ENCODE measurements at places on chromosomes 6 and 20.

DNA sequence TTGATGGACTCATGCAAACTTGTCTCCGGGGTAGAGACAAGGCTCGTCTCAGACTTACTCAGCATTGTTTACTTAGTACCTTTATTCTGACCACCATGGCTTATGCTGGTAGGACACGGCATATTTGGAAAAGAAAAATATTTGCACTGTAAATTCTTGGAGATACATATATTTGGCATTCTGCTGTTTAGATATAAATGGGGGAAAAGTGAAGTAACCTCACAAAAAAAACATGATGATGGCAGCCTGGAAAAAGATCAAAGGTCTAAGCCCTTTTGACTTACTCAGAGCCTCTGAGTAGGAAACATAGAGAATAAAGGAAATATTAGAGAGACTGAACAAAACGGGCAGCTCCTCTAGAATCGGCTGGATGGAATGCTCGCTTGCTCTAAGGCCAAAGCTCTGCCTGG, 32.5 kb downstream of the PDE10A start:
- no peak for DNase-seq

DNA sequence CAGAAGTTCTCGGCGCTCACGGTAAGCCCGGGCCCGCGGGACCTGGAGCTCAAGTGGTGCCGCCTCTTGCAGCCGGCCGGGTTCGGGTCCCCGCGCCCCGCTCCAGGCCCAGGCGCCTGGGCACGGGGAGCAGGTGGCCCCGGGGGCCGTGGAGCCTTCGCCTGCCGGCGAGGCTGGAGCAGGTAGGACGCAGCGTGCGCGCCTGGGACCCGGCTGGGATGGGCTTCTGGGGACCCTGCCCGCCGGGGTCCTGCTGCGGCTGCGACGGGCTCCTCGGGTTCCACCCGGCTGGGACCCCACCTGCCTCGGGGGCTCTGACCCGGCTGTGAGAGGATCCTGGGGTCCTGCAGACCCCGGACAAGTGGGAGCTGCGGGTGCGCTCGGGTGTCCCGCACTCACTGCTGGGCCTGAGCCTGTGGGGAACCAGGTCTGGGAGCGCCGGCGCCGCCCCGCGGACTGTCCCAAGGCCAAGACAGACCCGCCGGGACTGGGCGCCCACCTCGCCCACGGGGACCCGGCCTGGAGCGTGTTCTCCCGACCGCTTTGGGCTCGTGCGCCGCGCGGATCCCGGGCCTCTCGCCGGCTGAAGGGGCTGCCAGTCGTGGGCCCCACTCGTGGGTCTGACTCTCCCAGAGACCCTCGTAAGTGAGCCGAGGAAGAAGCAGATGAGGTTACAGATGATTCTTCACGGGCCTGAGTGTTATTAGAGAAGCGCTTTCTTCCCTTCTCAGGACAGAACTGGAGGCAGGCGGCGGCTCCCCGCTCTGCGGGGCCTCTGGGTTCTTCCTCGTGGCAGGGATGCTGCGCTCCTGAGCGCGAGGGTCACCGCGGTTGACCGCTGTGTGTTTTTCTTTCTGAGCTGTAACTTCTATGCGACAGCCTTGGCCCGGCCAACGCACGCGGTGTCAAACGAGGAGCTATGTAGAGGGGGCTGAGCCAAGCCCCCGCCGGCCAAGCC, 729 bp downstream of the SMOC2 start:
- no peak for DNase-seq

DNA sequence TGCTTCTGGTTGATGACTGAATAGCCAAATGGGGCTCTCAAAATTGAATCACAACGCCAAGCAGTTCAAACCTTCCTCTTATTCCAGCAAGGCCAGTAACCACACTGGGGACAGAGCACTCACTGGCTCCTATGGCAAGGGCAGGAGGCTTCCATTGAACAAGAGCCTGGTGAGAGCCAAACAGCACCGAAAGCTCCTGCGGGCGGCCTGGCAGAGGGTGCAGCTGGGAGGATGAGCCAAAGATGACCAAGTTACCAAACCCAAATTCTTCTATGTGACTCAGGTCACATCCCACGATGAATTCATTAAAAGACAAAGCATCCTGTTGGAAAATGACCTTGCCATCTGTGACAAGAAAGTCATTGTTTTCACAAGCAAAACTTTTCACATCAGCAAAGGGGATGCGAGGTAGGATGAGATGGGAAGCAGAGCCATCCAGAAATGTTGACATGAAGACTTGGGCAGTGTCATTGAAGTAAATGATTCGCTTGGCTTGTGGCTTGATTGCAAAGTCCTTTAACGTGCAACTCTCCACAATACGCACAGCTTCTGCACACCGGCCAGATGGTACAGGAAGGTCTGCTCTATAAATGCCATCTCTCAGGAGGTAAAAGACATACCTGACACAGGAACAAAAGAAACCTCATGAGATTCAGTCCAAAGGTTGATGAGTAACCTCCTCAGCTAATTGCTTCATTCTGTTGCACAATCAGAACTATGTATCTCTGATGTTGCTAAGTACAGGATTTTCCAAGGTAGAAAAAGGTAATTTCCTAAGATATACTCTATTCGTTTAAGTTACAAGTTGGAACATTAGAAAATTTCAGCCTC, 36.3 kb downstream of the ROS1 start:
- DNase-seq: no peak

DNA sequence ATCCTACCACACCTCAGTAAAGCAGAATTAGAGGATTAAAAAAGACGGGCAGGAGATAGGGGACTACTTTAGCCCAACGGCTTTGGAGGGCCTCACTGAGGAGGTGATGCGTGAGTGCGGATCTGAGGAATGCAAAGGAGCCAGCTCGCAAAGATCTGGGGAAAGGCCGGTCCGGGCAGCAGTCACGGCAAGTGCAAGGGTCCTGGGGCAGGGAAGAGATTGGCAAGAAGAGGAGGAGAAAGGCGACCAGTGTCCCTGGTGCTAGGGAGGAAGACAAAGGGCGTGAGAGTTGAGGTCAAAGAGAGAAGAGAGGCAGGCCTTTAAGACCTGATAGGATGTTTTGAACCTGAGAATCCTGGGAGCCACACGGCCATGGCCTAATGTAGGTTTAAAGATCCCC, 86.8 kb downstream of the KCNB1 start:
- DNase-seq: no peak

GRCh38 chr6:147675281-147675680, 166.8 kb downstream of the SAMD5 start:
- DNase-seq: no peak

- no peak for DNase-seq
Observed at GRCh38 chr20:16759181-16759563, 11.0 kb downstream of the OTOR start.

DNA sequence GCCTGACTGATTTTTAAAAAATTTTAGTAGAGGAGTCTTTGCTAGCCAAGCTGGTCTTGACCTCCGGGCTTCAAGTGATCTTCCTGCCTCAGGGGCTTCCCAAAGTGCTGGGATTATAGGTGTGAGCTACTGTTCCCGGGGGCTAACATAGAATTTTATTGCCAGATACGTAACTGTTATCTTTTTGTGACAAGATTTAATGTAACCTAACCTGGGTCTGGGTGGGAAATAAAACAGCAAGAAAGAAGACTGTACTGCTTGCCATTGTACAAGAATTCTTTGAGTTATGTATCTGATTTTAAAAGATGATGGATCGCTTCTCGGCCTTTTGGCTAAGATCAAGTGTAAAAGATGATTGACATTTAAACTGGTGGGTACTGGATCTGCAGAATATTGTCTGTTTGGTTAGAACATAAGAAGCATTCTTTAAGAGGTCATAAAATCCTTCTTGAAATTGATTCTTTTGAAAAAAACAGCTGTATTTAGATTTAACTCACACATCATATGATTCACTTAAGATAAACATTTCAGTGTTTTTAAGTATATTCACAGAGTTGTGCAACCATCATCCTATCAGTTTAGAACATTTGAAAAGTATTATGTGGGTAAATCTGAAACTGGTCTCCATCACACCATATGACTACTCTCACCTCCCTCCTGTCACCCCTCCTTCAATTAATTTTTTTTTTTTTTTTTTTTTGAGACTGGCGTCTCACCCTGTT, 21.6 kb downstream of the TPX2 start:
- no peak for DNase-seq

DNA sequence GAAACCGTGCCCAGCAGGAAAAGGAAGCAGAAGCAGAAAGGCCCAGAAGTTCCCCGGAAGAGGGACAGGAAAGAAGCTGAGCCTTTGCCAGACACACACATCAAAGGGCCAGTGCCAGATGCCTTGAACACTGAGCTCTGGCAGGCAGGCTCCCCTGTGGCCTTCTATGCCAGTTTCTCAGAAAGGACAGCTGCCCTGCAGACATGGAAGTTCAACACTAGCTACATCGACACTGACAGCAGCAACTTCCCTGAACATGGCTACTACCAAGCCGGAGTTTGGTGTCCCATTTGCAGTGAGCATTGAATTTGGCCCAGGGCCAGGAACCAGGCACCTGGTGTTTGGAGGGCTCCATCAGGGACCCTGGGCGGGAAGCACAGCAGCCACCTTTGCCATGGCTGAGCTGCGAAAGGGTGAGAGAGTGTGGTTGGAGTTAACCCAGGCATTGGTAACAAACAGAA, 8.0 kb upstream of the RAET1E start:
- DNase-seq: no peak

- no peak for DNase-seq
Observed at GRCh38 chr6:7268362-7268761, 44.6 kb downstream of the SSR1 start.

- DNase-seq: no peak
Observed at GRCh38 chr6:162917506-162917905, 189.7 kb downstream of the PACRG start.

DNA sequence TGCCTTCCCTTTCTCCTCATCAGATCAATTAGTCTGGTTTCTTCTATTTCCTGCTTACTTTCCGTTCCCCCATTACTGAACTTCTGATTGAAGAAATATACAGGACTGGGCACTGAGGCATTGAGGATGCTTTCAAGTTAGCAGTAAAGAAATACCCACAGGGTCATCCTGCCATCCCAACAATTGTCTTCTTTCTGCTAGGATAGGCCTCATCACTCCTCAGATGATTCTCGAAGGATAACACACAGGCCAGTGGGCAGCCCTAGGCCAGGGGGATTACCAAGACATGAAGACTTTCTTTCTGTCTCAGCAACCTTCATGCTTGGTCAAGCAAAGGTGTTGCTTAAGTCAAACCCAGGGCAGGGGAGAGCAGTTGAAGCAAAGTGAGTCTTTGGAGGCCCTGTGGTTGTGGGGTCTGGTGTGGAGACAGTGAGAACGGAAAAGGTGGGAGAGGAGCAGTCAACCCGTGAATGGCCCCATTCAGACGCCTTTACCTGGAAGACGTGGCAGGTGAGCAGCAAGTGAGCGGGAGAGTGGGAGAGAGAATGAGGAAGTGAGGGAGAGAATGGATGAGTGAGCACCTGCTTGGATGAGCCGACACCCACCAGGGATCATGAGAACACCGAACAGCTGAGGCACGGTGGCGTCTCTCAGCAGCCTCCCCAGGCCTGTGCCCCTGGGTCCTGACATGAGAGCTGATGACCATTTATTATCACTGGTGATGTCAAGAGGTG, 462.9 kb downstream of the PREX1 start:
- DNase-seq: no peak

GRCh38 chr6:117629119-117629660, 26.9 kb upstream of the GOPC start:
- DNase-seq: no peak

GRCh38 chr6:15392182-15392581, 146.3 kb downstream of the JARID2 start:
- DNase-seq: no peak

Measured in effector memory CD8-positive, alpha-beta T cell (primary cell).